RWPE1 (cell line): ENCODE measurements at places on chromosomes 12 and 14.
A peak's percentile ranks its signal among the peaks of the same experiment; 100 is the strongest.

DNA sequence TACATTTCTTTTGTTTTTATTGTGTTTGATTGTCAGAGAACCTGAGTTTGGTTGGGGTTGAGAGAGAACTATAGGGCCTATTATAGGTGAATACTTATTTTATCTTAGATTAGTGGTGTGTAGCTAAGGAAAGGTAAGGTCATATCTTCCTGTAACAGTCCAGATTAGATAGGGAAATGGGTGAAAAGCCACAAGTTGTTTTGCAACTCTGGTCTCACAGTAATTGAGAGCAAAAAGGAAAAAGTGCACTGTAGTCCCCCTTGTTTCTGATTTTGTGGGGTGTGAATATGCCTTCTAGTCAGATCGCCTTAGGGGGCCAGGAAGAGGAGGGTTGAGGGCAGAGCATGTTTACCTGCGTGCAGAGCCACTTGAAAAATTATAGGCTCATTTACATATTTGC lies 8.9 kb downstream of the MSRB3 start:
- no peak for DNase-seq

GRCh38 chr12:72089678-72090077 lies 151.0 kb downstream of the TPH2 start:
- DNase-seq = no peak

GRCh38 chr12:110182281-110182680 lies 58.1 kb downstream of the IFT81 start:
- no peak for DNase-seq

GRCh38 chr12:23906329-23906728 lies 43.1 kb downstream of the SOX5 start:
- DNase-seq = peak; percentile 1
